ENCODE measurements at places on chromosomes 1 and 21.

- peak; percentile 85 for ATAC-seq
These were observed 38.8 kb downstream of the POFUT2 start for GRCh38 chr21:45248893-45249381.

GRCh38 chr21:36909901-36910561, 56.4 kb downstream of the HLCS start:
- peak; percentile 92 for ATAC-seq

DNA sequence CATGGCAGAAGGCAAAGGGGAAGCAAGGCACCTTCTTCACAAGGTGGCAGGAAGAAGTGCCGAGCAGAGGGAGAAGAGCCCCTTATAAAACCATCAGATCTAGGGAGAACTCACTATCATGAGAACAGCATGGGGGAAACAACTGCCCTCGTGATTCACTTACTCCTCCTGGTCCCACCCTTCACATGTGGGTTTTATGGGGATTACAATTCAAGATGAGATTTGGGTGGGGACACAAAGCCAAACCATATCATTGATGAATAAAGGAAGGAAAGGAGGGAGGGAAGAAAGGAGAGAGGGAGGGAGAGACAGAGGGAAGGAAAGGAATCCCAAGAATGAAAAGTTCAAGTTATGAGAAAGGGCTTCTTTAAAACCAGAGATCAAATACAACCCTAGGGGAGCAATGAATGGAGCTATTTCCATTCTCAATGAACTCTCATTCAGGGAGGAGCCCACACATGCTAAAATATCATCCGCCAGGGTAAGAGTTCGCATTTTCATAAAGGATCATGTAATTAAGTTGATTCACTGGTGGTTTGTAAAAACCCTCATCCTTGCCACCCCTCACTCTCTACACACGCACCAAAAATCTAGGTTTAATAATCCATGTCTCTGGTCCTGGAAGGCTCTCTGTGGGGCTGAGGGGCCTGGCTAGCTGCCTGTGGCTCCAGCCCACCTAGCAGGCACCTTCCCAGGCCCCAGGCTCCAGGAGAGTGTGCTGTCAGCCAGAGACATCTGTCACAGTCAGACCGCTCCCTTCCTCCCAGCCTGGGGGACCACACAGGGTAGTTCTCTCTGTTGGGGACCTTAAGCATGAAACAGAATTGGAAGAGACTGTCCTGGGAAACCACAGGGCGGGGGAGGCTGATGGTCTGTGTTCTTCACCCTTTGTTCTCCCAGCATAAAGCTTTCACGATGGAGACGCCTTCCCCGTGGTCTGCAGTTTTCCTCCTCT, 94.0 kb downstream of the CCDC185 start:
- ATAC-seq = no peak

DNA sequence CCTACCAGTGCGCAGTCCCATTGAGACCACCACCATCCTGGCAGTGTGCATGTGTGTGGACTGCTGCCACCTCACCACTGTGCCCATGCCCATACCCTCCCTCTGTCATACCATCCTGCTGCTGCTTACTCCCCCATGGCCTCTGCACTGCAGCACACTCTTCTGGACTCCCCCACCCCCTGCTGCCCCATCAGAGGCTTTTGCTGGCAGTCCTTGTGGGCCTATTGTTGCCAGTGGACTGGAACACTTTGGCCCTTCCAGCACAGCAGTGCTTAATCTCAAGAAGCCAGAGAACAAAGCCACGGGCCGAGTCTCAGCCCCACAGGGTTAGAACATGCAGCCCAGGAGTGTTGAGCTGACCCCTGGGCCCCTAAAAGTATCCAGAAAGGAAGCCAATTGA, 41.9 kb upstream of the IVNS1ABP start:
- no peak for ATAC-seq

DNA sequence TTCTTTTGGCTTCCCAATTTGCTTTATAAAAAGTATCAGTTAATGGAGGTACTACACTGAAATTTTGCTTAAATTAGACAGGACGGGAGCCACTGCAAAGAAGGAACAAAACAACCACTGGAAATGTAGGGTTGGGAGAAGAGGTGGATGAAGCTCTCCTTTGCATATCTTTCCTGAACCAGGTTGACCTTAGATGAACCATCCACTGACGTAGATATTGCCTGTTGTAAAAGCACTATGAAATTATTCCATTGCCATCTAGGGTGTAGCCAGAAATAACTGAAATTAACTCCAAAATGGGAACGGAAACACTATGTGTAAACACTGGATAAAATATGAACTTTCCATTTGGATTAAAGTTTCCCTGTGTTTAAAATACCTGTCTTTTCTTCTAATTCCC, 1.2 kb upstream of the ABL2 start:
- ATAC-seq = no peak

- no peak for ATAC-seq
These were observed 14.3 kb upstream of the FGR start for GRCh38 chr1:27649306-27649635.

DNA sequence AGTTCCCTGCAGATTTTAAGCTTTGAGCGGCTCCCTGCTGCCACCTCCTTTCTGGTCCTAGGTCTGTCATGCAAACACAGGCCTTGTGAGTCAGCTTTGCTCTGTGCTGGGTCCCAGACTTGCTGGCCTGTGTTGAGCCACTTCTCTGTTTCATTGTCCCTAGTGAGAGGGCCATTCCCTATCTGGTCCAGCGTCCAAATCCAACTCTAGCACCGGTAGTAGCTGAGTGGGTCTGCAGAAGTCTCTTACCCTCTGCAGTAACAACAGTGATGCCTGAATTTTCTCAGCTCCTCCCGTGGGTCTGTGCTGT, 5.8 kb downstream of the TTC22 start:
- peak; percentile 9 for ATAC-seq

DNA sequence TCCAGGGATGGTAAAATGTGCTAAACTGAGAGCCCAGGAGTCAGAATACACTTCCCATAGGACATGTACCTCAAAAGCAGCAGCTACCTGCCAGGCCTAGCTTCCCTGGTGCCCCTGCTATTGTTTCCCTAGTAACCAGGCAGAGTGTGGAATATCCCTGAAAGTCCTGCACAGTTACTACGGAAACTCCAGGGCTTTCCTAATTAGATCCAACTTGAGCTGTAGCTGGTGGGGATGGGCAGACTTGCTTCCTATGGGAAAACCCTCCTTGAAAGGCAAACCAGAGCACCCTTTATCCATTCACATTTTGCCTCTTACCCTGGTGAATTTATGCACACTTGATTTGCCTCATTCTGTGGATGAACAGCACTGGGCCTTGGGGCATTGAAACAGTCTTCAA, 559.9 kb upstream of the PBX1 start:
- ATAC-seq = no peak

DNA sequence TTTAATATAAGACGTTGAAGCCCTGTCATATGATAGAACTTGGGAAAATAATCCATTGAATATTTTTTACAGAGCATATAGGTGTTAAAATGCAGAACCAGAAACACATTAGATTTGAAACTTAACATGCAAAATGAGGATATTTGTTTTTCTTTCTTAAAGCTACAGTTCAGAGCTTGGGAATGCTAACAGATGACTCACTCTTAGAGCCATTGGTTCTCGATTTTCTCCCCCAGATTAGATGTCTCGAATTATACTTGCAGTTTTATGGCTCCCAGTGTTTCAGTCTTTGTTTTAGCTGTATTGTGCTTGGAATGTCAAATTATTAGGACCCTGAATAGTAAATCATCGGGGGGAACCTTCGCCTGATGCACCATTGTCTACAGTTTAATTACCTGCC, 575.7 kb upstream of the ZP4 start:
- peak; percentile 70 for ATAC-seq

GRCh38 chr1:158998781-158999161, 10.9 kb upstream of the IFI16 start:
- peak; percentile 71 for ATAC-seq

DNA sequence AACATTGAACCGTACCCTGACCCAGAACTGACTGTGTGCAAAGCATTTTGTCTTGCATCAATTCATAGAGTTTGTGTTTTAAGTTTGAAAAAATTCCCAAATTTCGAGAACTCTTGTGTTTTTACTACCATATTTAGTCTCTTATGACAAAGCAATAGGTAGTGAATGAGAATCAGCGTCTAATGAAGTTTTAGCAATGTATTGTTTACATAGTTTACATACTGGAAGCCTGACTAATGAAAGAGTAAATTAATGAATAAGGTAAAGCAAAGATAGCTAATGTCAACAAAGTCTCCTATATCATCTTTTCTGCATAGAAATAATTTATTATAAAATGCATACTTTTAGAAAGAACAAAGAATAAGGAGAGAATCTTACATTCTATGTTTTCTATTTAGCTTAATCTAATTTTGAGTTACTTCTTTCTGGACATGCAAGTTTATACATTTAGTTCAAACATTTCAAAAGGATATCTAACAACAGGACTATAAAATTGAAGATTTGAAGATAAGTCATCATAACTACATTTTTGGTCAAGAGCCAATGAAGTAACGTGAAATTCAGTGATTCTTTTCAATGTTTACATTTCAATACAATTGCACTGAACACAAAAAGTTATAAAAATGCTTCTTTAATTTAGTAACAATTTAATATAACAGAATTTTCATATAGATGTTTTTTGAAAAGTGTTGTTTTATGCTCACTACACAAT, 1943.7 kb downstream of the NCAM2 start:
- no peak for ATAC-seq

- ATAC-seq = peak; percentile 25
These were observed 681 bp downstream of the B4GALT2 start for GRCh38 chr1:43979528-43980254.

DNA sequence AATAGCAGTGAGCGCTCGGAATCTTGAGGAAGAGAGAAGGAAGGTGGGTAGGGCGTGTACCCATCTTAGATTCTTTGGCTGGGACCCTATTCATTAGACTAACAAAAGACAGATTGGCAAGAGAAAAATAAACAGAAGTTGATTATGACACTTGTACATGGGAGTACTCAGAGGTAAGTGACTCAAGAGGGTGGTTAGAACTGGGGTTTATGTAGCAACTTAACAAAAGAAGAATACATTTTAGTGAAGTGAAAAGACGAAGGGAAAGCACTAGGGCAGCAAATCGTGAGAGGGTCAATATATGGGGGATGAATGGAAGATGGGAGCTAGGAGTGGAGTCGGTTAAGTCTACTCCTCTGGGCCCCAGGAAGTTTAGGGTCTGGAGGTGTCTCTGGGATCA, 25.8 kb upstream of the RCC2 start:
- no peak for ATAC-seq

DNA sequence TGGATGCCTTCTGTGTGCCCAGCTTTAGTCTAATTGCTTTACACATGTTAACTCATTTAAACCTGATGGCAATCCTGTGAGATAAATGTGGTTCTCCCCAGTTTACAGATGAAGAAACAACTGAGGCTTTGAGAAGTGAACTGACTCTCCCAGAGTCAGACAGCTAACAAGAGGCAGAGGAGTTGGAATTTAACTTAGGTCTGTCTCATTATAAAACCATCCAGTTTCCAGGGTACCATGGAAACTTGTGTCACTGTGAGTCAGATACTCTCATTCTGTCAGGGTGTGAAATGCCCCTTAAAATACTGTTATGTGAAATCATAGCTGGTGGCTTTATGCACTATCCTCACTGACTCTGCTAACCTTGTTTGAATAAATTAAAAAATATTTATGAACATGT, 206.6 kb downstream of the PBX1 start:
- peak; percentile 84 for ATAC-seq

GRCh38 chr1:107943694-107944093, 21.3 kb downstream of the VAV3 start:
- no peak for ATAC-seq

- ATAC-seq = no peak
These were observed 155.8 kb upstream of the PTGFR start for GRCh38 chr1:78334952-78335351.

- no peak for ATAC-seq
These were observed at the start of gene GJA4 for GRCh38 chr1:34792868-34793727. Gene GJA4, plus strand, starts transcription at chr1:34792999. Its CDS starts 1,215 bp downstream, at chr1:34794214.

- ATAC-seq = peak; percentile 43
These were observed 157.3 kb downstream of the KCNJ6 start for GRCh38 chr21:37758982-37759381.

DNA sequence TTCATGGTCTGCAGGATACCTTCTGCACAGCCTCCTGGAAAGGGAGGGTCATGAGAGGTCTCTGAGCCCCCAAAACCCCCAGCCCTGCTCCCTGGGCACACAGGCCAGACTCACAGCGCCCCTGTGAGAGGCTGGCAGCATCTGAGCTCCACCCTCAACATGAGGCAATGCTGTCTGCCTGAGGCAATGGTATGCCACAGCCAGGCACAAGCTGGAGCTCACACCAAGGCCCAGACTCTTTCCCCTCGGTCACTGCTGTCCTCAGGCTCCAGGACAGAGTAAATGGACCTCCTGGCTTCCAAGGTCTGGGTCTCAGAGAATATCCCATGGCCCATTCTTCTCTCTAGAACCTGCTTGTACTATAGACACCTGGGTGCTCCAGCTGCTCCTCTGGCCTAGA, 17.2 kb downstream of the MEF2D start:
- no peak for ATAC-seq

DNA sequence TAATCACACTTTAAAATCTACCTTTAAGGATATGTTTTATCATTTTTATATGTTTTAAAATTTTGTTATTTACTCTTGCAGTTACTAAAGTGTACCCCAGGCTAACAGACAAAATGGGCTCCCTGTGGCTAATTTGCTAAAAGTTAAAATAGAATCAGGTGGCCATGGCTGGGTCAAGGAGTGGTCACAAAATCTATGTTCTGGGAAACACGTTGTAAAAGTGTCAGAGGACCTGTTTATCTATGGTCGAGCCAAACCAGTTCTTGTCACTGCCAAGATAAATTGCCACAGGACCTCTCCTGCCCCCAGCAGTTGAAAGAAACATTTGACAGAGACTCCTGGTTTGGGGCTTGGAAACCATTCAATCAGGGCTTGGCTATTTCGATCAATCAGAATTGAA, 21.2 kb upstream of the TTLL7 start:
- no peak for ATAC-seq

DNA sequence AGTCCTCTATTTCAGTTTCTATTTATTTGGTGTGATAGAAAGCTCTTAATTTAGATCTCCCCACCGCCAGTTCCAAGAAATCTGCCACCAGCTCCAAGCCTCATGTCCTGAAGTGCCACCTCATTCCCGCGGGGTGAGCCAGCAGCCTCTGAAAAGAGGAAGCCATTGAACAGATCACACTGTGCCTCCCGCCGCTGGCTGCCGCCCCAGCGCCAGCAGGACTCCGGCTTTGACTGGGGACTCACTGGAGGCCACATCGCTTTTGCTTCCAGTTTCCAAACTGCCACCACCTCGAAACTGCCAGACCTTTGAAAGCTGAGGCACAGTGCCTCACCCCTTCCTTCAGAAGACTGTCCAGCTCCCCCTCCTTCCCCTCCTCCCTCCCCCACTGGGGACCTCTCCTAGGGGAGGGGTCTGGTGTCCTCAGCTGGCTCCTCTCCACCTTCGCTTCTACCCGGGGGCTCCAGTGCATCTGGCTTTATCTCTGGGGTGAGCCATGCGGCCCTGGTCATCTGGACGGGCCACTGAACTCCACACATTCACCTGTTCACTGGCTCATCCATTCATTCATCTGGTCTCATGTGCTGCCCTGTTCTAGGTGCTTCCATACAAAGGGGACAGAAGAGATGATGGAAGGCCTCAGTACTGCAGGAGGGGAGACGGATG, 58.9 kb downstream of the VPS26C start:
- ATAC-seq = peak; percentile 42

Data from SK-N-SH treated with all-trans-retinoic acid at 6 μM for 48 hours (cell line).